DMS 273 treated with DMSO at 0.1 percent for 48 hours (cell line): ENCODE measurements at places on chromosomes 16 and 17.

GRCh38 chr16:71762186-71762585, 37.7 kb upstream of the PHLPP2 start:
- no peak for DNase-seq

- peak; percentile 60 for DNase-seq
These were observed 14.1 kb upstream of the DNAI2 start for GRCh38 chr17:74259667-74260524.

GRCh38 chr16:7470344-7470743, 137.7 kb downstream of the RBFOX1 start:
- DNase-seq = no peak

GRCh38 chr17:73391331-73392265, 79.8 kb upstream of the CDC42EP4 start:
- DNase-seq = no peak

DNA sequence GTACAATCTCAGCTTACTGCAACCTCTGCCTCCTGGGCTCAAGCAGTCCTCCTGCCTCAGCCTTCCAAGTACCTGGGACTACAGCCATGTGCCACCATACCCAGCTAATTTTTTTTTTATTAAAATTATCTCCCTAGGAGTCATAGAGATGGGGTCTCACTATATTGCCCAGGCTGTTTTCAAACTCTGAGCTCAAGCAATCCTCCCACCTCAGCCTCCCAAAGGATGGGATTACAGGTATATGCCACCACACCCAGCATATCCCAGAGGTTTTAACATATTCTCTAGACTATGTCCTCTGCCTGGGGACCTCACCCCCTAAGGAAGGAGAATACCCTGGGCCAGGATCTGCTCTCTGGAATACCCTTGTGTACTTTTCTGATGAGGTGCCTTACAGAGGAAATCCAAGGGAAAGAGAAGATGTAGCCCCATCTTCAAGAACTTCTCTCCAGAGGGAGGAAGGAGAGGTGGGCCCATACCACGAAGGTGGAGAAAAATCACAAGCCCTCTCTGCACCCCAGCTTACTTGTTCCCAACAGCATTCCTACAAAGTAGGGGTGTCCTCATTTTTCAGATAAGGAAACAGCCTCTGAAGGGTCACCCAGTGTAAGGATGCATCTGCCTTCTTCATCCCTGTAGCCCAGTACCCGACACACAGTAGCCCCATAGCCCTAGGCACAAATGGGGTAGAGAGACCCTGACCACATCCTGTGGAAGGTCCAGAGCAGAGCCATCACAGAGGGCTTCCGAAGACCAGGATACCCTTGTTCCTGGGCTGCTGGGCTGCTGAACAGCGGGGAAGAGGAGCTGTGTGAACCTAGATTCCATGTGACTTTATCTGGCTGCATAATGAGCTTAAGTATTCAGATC, 151.6 kb downstream of the SOCS1 start:
- DNase-seq = no peak

GRCh38 chr16:78383118-78383517, 283.7 kb downstream of the WWOX start:
- no peak for DNase-seq

- DNase-seq = no peak
These were observed 67.0 kb downstream of the MPRIP start for GRCh38 chr17:17109256-17109655.

DNA sequence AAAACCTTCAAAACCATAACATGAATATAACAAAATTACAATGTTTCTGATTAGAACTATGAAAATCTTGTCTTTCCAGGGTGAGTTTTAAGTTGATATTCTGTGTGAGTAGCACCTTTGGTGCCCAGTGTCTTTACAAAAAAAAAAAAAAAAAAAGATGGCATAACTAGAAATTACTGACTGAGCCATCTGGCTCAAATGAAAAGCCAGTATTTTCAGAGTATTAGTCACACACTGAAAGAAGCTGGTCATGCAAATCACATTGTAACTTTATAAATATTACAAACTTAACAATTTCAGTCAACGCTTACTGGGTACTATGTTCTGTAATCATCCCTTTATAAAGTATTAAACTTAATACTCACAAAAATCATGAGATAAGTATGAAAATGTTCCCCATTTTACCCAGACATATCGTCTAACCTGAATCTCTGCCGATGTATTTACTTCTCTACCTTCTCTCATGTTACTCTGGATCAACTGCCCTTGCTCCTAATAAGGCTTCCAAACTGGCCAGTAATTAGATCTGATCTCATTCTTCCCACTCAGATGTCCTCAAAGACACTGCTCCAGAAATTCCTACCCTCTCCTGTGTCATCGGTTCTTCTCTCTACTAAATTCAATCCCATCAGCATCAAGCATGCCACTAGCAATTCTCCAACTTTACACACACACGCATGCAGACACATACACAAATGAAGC, 25.4 kb downstream of the UBE2G1 start:
- DNase-seq = no peak

- peak; percentile 56 for DNase-seq
These were observed 16.5 kb upstream of the MEAK7 start for GRCh38 chr16:84520725-84521496.

GRCh38 chr16:15636392-15636873, 6.5 kb downstream of the MARF1 start:
- no peak for DNase-seq

- DNase-seq = no peak
These were observed 7.8 kb upstream of the TMEM132E start for GRCh38 chr17:34571428-34572130.

GRCh38 chr16:1357906-1358566, 6.3 kb downstream of the GNPTG start:
- DNase-seq = no peak

DNA sequence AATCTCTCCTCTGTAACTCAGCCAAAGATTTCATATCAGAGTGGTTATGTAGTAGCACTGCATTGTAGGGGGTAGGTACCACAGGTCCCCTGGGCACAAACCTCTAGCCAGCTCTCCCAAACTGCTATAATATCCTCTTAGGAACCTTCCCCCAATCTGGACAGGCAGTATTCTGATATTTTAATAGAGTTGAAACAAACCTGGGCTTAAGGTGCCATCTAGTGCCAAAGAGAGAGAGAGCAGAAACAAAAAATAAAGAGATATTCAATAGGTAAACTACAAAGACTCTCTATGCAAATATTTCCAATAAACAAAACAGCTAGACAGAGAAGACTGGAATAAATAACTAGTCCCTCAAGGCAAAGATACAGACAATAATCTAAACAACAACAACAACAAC, 1070.0 kb downstream of the CDH11 start:
- peak; percentile 11 for DNase-seq

- DNase-seq = peak; percentile 68
These were observed 6.7 kb downstream of the ITGA3 start for GRCh38 chr17:50062293-50063243.

DNA sequence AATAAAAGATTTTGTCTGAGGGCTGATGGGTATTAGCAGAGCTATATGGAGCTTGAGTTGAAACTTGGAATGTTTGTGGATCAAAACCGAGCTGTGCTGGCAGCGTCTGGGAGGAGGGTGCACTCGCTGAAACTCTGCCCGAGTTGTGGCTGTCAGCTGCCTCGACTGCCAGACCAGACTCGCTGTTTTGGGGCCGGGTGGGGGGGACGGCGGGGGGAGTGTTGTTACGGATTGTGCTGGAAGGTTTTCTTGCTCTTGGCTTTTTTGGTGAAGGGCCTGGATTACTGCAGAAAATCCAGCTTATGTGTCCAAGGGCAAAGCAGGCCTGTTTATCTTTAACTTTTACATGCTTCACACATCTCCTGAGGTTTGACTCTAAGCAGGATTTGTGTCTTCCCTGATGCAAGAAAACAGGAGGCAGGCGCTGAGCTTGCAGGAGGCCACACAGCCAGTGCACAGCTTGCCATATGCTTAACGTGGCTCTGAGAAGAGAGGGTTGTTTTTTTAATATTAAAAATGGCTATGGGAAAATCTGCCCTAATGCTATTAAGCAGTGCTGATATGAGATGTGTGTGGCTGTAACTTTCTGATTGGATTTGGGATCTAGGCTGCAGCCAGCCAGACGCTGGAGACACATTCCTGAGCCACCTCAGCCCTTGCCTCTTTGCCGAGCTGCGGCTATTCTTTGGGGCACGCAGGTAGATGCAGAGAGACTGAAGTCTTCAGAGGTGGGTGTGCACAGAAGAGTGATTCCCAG, 20.5 kb upstream of the RPTOR start:
- DNase-seq = no peak

GRCh38 chr17:74011966-74012365, 191.5 kb upstream of the RPL38 start:
- peak; percentile 76 for DNase-seq

- no peak for DNase-seq
These were observed 665.9 kb upstream of the SALL1 start for GRCh38 chr16:51816929-51817328.

DNA sequence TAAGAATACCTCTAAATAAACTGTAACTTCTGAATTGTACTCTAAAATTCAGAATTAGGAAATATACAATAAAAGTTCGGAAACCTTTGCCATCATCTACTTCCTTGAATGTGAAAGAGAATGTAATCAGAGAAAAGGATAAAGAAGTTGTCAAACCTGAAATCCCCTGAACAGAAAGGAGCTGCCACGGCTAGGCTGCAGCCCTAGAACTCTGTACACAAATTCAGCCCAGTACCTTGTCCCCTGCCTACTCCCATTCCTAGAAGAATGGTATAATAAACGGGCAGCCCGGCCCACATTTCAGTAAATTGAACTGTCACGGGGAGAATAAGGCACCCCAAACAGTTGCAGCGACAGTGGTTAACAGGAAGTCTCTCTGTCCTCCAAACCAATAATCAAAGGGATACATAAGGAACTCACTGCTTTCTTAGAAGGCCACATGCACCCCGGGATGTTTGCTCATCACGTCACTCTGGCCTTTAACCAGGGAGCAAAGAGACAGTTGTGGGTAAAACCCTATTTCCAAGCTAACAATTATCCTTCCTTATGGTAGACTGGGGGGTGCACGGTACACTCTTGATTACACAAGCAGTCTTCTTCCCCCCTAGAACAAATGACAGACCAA, 24.3 kb upstream of the RFFL start:
- DNase-seq = no peak

- DNase-seq = no peak
These were observed 224.7 kb upstream of the ASIC2 start for GRCh38 chr17:33517746-33518145.

GRCh38 chr17:67676305-67676704, 41.4 kb upstream of the NOL11 start:
- DNase-seq = no peak

DNA sequence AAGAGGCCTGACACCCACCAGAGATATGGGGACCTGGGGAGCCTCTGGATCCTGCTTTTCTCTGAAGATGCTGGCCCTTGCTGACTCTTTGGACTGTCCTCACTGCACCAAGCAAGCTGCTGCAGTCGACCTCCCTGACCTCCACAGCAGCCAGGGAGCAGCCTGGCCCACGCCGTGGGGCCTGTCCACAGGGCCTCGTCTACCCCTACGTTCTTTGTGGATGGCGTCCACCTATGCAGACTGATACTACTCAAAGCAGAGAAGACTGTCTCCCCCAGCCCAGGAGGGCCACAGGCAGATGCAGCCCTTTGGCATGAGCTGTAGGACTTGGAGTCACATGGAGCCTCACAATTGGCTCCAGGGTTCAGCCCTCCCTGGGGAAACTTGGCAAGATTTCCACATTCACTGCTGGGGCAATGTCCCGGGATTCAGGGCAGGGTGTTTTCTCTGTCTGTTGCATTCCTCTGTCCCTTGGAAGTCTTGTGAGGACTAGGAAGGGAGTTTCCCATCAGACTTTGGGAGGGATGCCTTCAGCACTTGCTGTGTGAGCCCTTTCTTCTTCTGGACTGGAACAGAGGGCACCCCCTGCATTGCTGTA, 152.2 kb downstream of the NTN1 start:
- no peak for DNase-seq

- DNase-seq = no peak
These were observed 5.8 kb upstream of the ZNF23 start for GRCh38 chr16:71467810-71468209.

GRCh38 chr16:89024546-89025060, 47.6 kb upstream of the CBFA2T3 start:
- no peak for DNase-seq

GRCh38 chr17:66620528-66620927, 214.4 kb upstream of the CACNG5 start:
- DNase-seq = no peak

DNA sequence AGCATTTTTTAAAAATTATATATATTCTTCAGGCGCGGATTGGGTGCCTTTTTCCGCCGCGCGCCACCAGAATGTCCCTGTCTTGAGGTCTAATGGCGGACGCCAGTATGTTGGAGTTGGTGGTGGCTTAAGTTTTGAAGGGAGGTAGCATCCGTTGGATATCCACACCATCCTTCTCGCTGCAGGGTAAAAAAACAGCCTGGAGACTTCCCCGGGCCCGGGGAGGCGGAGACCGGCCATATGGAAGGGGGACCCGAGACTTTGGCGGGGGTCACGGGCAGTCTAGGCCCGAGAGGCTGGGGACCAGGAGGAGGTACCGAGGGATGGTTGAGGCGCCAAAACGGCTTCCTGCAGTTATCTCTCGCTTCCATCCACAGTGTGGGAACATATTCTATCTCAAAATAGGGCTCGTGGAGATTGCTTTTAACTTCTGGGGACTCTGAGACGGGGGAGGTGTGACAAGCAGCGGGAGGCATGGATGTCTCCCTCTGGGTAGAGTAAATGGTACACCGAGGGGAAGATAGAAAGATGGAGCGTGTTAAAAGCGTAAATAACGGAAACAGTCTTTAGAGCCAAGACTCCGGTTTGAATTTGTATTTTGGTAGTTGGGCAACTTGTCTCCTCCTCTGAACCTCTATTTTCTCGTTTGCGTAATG, at the start of gene SF3B3:
Gene SF3B3 (plus strand): TSS at position 74 of the 656 bp plus-strand sequence. CDS start 2,841 bp downstream, outside the sequence.
- DNase-seq = peak; percentile 83

DNA sequence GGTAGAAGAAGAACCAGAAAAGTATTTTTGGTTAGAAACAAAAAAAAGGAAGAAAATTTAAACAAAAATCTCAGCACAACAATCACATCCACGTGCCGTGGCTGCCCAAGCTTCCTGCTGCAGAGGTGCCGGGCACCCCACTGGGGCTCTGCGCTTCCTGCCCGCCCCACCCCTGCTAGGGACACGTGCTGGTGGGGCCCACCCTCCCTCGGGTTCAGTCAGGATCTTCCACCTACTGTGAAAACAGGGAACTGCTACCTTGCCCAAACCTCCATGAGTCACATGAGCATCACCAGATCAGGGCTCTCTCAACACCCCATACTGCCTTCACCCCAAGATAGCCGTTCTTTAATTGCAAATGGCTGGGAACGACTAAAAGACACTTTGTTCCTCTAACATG, 24.4 kb upstream of the CYTH1 start:
- no peak for DNase-seq

DNA sequence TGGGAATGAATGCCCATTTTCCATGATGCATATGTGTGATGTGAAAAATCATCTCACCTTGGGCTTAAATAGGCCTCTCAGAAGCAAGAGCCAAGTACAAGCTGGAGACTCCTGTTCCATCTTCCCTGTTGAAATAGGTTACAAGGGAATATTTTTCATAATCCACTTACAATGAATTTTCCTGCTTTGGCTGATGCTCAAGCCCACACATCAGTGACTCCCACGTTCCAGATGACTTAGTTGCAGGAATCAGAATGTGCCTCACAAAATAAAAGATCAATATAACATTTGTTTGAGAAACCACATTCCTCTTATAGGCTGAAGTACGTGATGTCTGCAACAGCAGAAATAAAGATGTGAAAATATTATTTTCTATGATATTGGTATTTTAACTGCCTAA, 24.1 kb downstream of the ANKFN1 start:
- DNase-seq = no peak
